ENCODE measurements at places on chromosomes 4 and X. TPM values are rescaled to one million over a fixed set of nuclear protein-coding genes. Genes with fewer than 3 reads are reported as not detected.

ARX gene
- polyA plus RNA-seq, result not detected

LRP2BP gene
- 3.4 TPM for polyA plus RNA-seq

HNRNPH2 gene
- 93.1 TPM for polyA plus RNA-seq

PNMA6A gene
- polyA plus RNA-seq, result not detected

ATOH1 gene
- not detected for polyA plus RNA-seq

ARHGAP6 gene
- polyA plus RNA-seq, result 0.67 TPM

HSPA4L gene
- polyA plus RNA-seq, result 41.0 TPM

ESX1 gene
- not detected for polyA plus RNA-seq

GNRHR gene
- polyA plus RNA-seq, result 0.12 TPM

CSN1S1 gene
- polyA plus RNA-seq, result not detected

F8A2 gene
- not detected for polyA plus RNA-seq

GPC4 gene
- 0.17 TPM for polyA plus RNA-seq

RAB39B gene
- polyA plus RNA-seq, result 8.7 TPM

SULT1E1 gene
- polyA plus RNA-seq, result not detected

GNL3L gene
- polyA plus RNA-seq, result 31.4 TPM

TGIF2LX gene
- not detected for polyA plus RNA-seq

NAP1L3 gene
- not detected for polyA plus RNA-seq

GABRG1 gene
- polyA plus RNA-seq, result 0.07 TPM

TEX13C gene
- polyA plus RNA-seq, result not detected

GSX2 gene
- polyA plus RNA-seq, result not detected

BTC gene
- not detected for polyA plus RNA-seq

ARAF gene
- 80.2 TPM for polyA plus RNA-seq

PLK4 gene
- 43.8 TPM for polyA plus RNA-seq

KIF4A gene
- polyA plus RNA-seq, result 25.0 TPM

MAPK10 gene
- 3.1 TPM for polyA plus RNA-seq

GIMD1 gene
- polyA plus RNA-seq, result not detected

RNF128 gene
- polyA plus RNA-seq, result not detected

PDGFC gene
- not detected for polyA plus RNA-seq

DGKK gene
- not detected for polyA plus RNA-seq

PITX2 gene
- polyA plus RNA-seq, result not detected

TRIML2 gene
- not detected for polyA plus RNA-seq

NPY5R gene
- not detected for polyA plus RNA-seq

SPACA5 gene
- polyA plus RNA-seq, result 0.42 TPM

OPHN1 gene
- not detected for polyA plus RNA-seq

KCND1 gene
- 0.32 TPM for polyA plus RNA-seq

PPP4R3C gene
- not detected for polyA plus RNA-seq

GRPR gene
- 0.21 TPM for polyA plus RNA-seq

GDPD2 gene
- not detected for polyA plus RNA-seq

CCKAR gene
- polyA plus RNA-seq, result not detected

TKTL2 gene
- not detected for polyA plus RNA-seq

FTSJ1 gene
- 85.4 TPM for polyA plus RNA-seq

ASB5 gene
- not detected for polyA plus RNA-seq

NPY1R gene
- polyA plus RNA-seq, result not detected

VEGFD gene
- not detected for polyA plus RNA-seq

F8A3 gene
- not detected for polyA plus RNA-seq

COQ2 gene
- polyA plus RNA-seq, result 46.7 TPM

All from GM12878 (cell line).